Prostate gland (tissue), 2 donors: ENCODE measurements at places on chromosomes 7 and 10.

DNA sequence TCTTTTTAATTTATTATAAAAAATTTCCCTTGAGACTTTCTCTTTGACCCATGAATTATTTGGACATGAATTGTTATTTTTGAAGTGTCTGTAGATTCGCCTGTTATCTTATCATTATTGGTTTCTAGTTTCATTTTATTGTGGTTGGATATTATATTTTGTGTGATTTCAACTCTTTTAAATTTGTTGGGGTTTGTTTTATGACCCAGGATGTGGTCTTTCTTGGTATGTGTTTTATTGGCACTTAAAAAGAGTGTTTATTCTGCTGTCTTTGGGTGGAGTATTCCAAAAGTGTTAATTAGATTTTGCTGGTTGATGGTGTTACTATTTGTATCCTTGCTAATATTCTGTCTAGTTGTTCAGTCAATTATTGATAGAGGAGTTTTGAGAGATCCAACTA is 50.5 kb upstream of the GPR141 start:
- no peak for DNase-seq

GRCh38 chr7:139635526-139636302 is 112.2 kb downstream of the CLEC2L start:
- no peak for DNase-seq

DNA sequence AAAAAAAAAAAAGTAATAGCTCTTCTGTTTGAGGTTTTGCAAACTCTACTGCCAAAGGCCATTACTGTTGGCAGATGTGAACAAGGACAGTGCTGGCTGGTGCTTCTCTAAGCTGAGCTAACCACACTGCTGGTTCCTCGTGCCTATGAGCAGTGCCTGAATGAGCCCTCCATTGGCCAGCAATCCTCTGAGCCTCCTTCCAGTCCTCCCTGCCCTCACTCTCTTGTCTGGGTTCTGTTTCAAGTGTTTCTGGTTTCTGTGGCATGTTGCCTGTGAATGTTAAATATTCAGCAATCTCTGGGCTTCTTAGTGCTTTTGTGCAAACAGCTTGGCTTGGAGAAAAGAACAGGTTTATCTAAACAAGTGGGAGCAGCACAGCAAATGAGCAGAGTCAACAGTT is 161.3 kb upstream of the AUTS2 start:
- DNase-seq, result no peak

- no peak for DNase-seq
Measured at GRCh38 chr7:50712252-50713122, 70.2 kb downstream of the GRB10 start.

DNA sequence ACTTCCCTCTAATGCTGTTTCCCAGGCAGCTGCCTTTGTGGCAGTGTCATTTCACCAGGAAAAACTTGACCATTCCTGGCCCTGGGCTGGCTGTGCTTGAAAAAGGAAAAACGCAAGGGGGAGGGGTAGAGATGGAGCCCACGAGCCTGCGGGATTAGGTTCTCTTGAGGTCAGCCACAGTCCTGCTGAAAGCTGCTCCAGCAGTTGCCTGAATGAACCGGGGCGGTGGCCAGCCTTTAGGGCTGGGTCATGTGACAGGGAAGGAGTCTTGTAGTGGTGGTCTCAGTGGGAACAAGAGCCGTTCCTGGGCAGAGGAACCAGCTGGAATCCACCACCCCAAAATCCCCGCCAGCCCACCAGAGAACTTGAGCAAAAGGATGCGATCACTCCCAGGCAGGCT is 51.2 kb upstream of the LRRC4 start:
- DNase-seq, result no peak

GRCh38 chr10:111724121-111724520 is 459.4 kb downstream of the GPAM start:
- no peak for DNase-seq

DNA sequence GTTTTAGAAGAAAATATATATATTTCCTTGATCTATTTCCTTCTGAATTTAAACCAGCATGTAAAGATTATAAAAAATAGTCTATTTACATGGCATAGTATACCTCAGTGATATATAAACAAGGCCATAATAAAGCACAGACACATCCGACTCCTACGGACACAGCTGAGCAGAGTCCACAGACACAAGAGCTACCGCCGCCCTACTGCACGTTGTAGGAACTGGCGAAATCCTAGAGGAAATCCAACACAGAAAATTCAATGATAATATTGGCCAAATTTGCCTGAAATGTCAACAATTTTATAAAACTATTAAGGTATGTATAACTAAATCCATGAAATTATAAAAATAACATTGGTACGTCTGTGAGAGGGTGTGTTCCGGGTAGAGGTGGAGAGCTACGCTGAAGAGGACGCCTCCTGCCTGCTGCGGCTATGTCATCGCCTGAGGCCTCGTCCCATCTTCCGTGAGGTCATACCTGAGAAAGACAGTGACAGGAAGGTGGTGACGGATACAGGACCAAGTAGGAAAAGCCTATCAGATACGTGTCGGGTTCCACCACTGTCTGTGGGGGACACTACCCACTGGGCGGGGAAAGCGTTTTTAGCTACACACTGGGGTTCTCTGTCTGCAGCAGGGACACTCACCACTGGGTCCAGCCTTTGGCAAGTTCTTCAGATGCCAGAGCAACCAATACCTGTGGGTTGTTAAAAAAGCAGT is 29.3 kb upstream of the NCAPG2 start:
- no peak for DNase-seq

- peak; percentile 79 for DNase-seq
Measured at GRCh38 chr7:2241580-2242540, at the start of the genes MRM2 and NUDT1. Gene MRM2, minus strand, starts transcription at chr7:2242205. Its CDS starts 36 bp downstream, at chr7:2242169. Gene NUDT1, plus strand, starts transcription at chr7:2242226. Its CDS starts 2,349 bp downstream, at chr7:2244575.

DNA sequence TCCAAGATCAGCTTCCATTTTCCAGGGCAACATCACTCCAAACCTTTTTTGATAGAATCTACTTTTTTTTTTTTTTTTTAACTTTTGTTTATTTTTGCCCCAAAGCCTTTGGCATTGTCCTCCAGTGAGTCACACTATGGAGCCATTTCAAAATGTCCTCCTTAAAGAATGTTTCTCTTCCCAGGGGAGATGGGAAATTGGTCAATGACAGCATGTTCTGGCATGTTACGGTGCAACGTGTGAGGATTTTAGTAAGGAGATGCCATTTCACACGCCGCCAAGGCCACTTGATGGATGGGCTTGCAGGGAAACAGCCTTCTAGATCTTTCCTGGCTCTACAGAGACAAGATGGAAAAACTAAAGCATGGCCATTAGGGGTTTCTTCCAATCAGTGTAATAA is 30.7 kb upstream of the TRIL start:
- no peak for DNase-seq

DNA sequence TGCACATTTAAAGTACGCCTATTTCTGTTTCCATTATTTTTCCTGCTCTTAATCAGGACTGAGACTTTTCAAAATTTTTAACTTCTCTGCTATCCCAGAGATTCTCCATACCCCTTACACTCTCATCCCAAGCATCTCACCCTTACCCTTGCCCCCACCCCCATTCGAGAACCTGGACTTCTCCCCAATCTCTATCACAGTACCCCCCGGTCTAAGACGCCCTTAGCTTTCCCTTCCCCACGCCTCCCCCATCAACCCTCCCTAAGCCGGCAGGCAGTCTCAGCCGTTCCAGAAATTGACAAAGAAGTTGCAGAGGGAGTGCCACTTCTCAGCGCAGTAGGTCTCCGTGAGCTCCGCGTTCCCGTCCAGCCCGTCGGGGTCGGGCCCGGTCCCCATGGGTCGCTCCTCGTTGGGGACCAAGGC is 1.4 kb downstream of the FGFBP3 start:
- DNase-seq, result no peak

DNA sequence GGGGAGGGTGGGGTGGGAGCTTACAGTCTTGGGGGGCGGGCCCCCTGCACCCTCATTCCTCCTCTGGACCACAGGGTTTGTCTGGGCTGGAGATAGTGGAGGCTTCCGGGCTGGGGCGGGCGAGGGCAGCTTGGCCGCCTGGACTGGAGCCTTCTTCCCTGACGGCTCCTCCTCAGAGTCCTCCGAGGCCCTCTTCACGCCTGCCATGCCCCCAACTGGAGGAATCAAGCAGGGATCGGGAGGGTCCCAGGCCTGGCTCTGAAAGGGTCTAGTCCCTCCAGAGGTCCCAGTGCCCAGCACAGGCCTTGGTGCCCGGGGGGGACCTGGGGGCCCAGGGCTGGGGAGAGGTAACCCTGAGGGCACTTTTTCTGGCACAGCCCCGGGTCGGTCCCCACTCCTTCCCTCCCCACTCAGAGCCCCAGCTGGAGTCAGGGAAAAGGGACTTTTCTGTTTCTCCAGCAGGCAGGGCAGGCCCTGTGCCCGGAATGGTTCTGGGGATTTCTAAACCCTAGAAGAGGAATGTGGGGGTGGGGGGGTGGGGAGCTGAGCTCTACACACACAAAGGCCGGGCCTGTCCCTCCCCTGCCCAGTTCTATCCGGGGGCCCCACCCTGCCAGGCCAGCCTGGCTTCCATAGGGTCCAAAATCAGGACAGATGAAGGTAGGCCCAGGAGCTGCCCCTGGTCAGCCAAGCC is 11.6 kb downstream of the MICALL2 start:
- no peak for DNase-seq

DNA sequence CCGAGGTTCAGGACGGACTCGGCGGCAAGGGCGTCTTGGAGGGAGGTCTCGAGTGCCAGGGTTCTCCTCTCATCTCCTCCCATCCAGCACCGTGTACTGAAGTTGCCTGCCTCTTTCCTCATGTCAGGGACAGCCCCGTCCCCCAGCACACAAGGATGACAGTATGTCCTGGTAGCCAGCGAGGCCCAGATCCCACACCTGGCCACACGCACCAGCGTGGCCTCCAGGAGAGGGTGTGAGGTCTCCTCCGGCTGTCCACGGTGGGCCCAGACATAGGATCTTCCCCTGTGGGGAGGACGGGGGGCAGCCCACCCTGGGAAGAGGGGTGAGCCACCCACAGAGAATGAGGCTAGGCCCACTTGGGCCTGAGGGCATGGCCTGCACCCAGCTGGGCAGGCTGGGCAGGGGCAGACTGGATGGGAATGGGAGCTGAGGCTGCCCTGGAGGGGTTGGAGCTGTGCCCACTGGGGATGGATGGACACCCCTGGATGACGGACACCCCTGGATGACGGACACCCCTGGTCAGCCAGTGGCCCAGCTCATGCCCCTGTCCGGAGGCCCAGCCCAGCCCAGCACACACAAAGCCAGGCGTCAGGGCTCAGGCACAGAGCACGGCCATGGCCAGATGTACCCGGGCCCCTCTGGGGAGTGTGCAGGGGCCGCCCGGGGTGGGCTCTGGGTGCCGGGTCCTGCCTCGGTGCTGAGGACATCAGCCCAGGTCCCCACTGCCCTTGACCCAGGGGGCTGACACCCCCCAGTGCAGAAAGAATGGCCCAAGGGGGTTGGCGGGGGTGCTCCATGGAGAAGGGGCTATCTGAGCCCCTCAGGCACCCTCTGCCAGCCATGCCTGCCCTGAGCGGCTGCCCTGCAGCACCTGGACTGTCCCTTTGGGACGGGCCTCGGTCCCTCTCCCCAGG is 30.9 kb upstream of the CFAP46 start:
- DNase-seq, result no peak

DNA sequence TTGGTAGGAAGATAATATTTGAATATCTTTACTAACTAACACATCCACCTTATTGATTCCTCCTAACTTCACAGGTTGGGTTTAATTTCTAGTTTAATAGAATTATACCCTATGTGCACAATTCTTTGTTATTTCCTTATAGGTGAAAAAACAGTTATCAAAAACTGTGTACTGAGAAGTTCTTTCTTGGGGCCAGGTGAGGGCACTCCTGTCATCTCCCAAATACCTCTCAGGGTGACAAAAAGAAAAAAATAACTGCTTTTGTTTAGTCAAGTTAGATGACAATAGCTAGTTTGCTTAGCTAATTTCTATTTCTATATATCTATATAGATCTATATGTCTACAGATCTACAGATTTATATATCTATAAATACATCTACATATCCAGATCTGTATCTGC is 10.1 kb downstream of the FZD8 start:
- DNase-seq, result no peak

DNA sequence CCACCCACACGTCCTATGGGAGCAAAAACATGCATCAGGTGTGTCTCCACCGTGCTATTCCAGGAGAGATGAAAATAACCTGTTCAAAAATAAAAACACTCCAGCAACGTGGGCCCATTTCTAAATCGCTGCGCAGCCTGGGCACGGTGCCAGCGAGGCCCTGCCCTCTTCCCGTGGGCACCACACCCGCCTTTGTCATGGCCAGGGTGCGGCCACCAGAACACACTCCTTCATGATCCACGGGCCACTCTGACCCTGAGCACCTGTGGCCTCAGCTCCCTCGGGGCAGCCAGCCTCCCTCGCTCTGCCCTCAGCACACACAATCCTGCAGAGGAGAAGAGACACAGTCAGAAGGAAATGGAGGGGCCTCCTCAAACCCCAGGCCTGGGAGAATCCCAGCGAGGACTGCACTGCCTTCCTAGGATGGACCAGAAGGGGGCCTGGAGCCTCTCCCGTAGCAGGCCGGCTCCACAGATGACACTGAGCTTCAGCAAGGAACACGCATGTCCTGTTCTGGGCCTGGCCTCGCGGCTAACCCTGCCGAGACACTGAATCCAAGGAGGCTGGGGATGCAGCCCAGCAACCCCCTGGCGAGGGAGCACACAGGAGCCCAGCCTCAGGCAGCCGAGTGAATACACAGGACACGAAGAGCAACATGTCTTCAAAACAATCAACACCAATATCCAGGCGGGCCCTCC is 169.0 kb downstream of the MAD1L1 start:
- no peak for DNase-seq

DNA sequence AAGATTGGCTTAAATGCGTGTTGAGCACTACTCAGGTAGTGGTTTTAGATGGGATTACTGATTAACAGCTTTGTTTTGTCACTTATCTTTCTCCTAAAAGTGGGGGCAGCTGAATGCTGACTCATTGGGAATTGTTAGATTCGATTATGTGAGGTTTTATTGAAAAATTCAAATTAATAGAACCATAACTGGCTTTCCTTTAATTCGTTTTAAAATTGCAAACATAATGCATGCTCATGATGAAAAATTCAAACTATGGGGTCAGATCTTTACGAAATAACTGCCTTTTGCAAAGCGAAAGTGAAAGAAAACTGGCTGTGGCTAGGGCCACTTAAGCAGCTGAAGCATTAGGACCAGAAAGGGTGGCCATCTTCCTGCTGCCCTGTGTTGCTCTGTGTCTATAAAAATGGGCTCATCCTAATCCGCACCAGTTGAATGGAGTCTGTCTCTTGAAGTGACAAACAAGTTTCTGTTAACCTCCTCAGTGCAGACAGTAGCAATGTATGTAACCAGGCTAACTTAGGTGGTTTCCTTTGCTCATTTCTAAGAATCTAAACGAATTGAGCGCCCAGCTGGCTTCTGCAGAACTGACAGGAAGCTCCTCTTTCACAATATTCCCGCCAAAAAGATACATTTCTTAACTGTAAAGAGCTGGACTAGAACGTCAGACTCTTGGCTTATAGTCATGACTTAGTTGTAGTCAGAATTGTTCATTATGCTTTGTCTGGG is 27.8 kb downstream of the DENND10 start:
- DNase-seq, result no peak

DNA sequence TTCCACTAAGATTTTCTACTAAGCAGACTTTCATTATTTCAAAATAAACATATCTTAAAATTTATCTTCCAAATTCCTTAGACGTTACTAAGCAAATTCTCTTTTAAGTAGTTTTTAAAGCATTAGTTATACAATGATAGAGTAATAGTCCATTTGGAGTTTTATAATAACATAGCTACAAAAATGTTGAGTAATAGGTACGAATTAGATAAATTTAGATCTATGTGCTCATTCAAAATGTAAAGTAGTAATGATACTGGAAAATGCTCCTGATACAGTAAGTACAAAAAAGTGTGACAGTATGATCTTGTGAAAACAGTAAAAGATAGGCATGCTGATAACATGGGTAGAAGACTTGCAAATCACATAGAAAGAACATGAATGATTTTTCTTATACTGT is 4.5 kb downstream of the DMTF1 start:
- DNase-seq, result no peak

GRCh38 chr7:29877196-29877595 is 70.9 kb downstream of the WIPF3 start:
- no peak for DNase-seq

- no peak for DNase-seq
Measured at GRCh38 chr10:12500381-12501303, 151.3 kb downstream of the CAMK1D start.
